ENCODE measurements at places on chromosomes 1 and 21. TPM values are rescaled to one million over a fixed set of nuclear protein-coding genes. Genes with fewer than 3 reads are reported as not detected.

The NPHS2 gene
- total RNA-seq, result not detected

The ZNF648 gene
- not detected for total RNA-seq

The SLFNL1 gene
- total RNA-seq, result 0.24 TPM

The LY9 gene
- 21.4 TPM for total RNA-seq

The LCE1B gene
- total RNA-seq, result not detected

The GLIS1 gene
- not detected for total RNA-seq

The C2CD4D gene
- 0.90 TPM for total RNA-seq

The LAPTM5 gene
- 86.8 TPM for total RNA-seq

The AKR7A2 gene
- total RNA-seq, result 26.3 TPM

The HNRNPU gene
- 606 TPM for total RNA-seq

The RPTN gene
- total RNA-seq, result not detected

The ATP1A2 gene
- not detected for total RNA-seq

The MPZ gene
- 1.1 TPM for total RNA-seq

The CA6 gene
- not detected for total RNA-seq

All from activated T-cell treated with anti-CD3 and anti-CD28 coated beads, Interleukin-2, amount 50 U/mL, for 4 hours (primary cell).